ENCODE measurements at places on chromosomes 6 and 20.

DNA sequence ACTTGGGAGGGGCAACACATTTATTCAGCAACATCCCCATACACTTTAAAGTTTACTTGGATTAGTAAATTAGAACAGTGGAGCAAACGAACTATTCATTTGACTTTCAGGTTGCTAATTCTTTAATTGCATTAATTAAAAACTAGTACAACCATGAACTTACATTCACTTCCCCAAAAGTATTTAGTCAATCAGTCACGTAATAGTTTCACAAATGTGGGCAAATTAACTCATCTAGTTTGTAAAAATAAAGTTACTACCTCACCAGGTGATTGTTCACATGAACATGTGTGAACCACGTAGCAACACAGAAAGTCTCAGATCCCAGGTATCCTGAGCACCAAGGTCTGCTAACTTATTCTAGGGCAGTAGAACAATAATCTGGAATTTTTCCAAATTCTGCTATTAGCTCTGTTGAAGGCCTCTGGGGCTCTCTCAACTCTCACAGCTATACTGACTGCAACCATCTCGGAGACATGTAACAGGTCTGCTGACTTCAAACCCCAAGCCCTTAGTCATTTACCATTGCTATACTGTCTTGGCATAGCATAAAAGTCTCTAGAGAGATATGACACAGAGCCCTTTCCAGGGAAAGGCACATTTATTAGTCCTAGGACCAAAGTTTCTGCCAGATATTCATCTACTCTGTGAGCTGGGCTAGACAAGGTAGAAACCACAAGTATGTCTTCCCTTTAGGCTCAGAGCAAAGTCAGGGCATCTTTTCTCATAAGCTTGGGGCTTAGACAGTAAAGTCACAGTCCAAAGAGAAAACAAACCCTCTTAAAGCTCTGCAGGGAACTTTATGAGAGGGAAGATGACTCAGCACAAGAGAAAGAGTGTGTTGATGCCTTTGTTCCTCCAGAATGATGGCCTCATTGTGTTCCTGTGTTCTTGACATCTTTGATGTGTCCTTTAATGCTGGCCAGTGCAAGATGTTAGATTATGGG, 50.9 kb upstream of the CCDC28A start:
- DNase-seq, result no peak

GRCh38 chr6:37260444-37260843, 2.5 kb upstream of the TMEM217 start:
- DNase-seq, result no peak

DNA sequence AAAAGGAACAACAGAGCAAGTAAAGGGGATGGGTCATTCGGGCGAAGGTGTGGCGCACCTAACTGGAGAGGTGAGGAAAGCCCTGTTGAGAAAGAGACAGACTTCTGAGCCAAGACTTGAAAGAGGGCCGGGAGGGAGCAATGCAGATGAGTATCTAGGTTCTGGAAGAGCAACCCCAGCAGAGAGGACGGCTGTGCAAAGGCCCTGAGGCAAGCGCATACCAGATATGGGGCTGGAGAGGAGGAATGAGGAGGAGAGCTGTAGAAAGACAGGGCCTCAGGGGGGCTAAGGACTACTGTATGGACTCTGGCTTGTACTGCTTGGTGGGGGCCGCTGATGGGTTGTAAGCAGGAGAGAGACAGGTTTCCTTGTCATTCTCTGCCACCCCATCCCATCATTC, 21.9 kb downstream of the TRERF1 start:
- no peak for DNase-seq

GRCh38 chr6:34341481-34341971, 50.9 kb downstream of the NUDT3 start:
- no peak for DNase-seq

- no peak for DNase-seq
These were observed 58.1 kb upstream of the SHLD1 start for GRCh38 chr20:5691918-5692618.

- no peak for DNase-seq
These were observed 1.7 kb downstream of the NUDT3 start for GRCh38 chr6:34390531-34391472.

- DNase-seq, result no peak
These were observed 9.5 kb downstream of the GMDS start for GRCh38 chr6:2235777-2236495.

- DNase-seq, result no peak
These were observed 481.1 kb upstream of the MAN1A1 start for GRCh38 chr6:119830494-119831295.

DNA sequence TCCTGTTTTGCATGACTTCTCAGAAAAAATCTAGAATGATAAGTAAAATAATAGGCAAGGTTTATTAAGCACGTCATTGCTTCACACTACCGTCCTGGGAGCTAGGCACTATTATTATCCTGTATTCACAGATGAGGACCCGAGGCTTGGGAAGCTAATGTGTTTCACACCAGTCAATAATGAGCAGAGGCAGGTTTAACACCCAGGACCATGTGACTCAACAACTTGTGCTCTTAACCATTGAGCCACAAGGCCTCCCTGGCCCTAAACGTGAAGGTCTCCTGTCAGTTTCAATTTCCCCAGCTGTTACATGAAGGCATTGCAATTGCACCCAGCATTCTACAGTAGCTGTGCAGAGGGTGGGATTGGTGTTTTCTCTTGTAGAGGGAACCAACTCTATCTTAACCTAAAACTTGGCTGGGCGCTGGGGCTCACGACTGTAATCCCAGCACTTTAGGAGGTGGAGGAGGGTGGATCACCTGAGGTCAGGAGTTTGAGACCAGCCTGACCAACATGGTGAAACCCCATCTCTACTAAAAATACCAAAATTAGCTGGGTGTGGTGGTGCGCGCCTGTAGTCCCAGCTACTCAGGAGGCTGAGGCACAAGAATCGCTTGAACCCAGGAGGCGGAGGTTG, 191.2 kb downstream of the BCAS1 start:
- no peak for DNase-seq

- no peak for DNase-seq
These were observed 223.7 kb downstream of the TAF4 start for GRCh38 chr20:61841966-61842365.

- DNase-seq, result no peak
These were observed 503.1 kb downstream of the ADGRB3 start for GRCh38 chr6:69138148-69138547.

DNA sequence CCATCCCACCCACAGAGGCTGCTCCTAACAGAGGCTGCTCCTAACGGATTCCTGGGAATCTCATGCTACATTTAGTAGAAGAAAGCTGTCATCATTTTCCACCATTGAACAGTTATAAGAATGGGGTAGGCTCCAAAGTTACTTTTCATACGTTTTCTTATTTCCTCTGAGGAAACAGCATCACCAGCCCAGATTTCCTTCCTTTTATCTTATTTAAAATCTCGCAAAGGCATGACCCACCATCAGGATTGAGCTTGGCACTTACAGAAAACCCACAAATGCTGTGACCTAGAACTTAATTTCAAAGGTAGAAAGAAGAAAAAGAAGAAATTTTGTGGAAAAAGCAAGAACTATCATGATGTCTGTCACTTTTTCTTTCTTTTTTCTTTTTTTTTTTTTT, 168.0 kb downstream of the LY86 start:
- no peak for DNase-seq
